ENCODE measurements at places on chromosomes 12 and 14.

DNA sequence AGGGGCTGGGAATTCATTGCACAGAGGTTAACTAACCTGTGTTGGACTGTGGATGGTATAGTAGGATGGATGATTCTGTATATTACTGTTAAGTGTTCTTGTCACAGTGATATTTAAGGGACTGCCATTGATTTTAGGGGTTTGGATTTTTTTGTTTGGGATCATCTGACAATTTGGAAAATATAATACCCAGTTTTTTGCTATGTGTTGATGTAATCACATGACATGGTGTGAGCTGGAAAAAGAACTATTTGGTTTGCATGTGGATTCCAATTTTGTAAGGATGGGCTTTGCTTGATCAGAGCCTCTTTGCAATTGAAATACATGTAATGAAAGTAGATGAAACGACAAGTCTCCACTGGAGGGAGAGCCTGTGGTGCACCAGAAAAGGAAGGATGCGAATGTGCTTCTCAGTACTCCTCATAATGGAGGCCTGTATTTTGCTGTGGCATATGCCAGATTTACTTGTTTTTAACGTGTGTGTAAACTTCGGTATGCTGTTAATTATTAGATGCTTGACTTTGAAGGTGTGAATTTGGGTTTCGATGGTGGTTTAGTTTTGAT, 2.7 kb downstream of the DYRK2 start:
- peak; percentile 14 for DNase-seq

- DNase-seq = no peak
These were observed 63.9 kb downstream of the AACS start for GRCh38 chr12:125129179-125129571.

DNA sequence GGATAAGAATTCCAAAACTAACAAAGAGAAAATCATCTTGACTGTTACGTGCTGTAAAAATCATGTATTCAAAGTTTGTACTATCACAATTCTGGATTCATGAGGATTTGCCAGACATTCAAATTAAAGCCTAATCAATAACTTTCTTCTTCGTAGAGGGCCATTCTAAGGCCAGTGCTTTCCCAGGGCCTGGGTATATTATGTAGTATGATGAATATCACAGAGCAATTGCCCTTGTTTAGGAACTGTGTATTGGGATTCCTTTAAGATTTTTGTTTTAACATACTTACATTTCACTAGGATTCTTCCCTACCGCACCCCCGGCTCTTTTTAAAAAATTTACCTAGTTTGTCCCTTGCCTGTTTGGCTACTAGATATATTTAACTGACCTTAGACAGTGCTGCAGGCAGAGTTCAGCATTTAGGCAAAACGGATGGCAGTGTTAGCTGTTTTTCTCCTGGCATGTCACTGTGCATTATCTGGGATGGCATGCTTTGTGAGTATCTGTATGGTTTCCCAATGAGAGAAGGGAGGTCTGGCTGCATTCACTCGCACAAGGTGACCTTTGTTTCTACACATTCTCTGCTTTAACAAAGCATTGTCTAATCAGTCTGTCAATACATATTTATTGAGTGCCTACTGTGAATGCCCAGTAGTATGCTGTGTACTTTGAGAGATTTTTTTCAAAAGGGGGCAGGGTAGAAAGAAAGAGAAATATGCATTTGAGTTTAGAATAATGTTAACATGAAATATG, 63.3 kb downstream of the ERC1 start:
- no peak for DNase-seq

DNA sequence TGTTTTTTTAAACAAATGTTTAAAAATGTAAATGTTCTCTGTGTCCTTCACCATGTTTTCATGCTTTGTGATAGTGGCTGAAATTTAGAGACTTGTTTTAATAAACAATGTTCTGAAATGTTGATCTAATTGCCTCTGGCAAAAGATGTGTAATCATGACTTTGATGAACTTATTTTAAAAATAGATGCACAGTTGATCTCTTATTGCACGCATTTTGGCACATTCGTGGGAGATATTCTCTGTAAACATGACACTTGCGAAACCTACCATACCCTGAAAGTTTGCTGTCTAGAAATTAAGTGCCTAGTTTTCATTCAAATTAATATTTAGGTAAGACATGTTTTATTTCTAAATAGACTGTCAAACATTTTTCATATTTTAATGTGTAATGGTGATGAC, 119.7 kb upstream of the DNM1L start:
- DNase-seq = no peak

DNA sequence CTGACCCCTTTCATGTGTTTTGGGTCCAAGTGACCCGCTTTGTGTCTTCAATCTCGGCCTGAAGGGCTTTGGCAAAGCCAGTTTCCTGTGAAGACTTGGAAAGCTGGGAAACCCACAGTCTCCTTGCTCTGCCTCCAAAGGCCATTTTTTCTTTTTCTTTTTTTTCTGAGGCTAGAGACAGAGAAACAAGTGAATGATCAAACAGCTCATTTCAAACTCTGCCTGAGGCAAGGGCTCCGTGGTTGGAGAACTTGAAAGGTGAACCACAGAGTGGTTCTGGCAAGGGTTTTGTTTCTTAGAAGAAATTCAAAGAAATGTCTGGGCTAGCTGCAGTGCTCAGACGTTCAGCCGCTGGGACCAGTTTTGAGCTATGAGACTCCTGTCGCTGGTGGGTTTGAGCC, 62.7 kb downstream of the ERH start:
- no peak for DNase-seq

DNA sequence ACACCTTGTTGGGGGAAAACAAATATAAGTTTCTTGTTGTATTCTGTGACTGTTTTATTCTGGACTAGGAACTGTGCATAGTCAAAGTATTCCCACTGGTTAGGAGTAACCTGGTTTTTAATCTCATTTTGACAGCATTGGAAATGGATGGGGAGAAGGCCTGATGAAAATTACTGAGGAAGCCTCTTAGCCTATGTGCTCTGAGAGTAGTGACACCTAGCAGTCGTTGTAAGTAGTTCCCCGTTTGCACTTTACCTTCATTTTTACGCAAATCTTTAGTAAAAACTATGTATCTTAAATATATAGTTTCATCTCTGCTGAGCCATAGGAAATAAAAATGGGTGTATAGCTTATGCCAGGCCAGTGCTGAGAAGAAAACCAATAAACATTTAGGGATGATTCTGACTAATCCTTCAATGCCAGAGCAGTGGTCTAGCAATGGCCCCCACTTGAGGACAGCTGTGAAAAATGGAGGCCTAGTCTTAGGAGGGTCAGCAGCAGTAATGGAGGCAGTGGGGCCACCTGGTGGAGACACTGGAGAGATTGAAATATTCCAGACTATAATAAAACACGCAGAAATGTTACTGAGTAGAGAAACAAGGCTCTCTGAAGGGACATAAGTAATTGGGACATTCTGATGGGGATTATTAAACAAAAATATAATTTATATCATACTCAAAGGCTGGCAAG, 133.2 kb upstream of the NOVA1 start:
- DNase-seq = no peak

- no peak for DNase-seq
These were observed 9.1 kb downstream of the HEATR5A start for GRCh38 chr14:31411218-31411727.

DNA sequence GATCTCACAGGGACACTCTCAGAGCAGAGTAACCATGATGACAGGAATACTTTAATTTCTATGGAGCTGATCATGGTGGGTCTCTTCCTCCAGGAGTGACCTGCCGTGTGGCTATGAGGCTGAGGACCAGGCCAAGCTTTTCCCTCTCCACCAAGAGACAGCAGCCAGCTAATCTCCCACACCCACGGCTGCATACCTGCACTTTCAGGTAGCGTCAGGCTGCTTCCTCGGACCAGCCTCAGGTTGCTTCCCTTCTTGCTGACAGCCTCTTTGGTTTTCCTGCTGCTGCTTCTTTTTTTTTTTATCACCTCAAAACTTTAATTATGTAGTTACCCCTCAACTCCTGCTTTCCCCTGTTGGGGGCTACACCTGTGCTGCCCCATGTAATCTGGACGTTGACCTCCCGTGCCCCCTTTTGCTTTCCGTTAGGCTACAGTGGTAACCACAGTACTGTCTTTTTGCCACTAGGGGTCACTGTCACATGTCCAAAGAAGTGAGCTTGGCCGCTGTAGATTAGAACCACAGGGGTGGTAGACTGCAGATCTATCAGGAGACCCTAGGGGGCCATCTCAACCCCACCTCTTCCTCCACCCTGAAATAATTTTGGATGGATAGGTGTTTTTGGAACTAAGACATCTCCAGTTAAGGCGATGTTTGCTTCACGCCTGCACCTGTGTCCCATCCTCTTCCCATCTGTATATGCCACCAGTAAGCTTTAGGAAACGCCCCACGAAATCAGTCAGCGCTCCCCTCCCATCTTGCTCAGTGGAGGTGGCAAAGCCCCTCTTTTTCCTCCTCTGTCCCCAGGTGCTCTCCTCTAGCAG, 7.8 kb upstream of the PIP4K2C start:
- DNase-seq = peak; percentile 60

GRCh38 chr12:120739031-120739762, 13.6 kb downstream of the ACADS start:
- DNase-seq = no peak

DNA sequence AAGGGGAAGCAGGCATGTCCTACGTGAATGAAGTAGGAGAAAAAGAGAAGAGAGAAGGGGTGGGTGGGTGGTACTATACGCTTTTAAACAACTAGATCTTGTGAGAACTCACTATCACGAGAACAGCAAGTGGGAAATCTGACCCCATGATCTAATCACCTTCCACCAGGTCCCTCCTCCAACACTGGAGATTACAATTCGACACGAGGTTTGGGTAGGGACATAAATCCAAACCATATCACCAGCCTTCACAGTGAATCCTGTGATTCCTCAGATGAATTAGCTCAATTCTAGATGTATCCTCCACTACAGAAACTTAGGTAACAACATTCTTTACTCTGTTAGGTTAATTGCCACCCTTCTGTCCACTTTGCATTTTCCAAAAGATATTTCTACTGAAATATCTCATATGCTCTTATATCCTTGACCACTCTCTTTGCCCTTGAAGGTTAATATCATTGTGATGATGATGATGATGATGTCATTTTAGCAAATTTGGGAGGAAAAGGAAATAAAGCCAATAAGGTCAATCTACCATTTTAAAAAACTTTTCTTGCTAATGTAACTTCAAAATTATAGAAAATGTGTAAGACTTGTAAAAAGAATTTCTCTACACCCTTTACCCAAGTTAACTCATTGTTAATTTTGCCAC, 23.2 kb upstream of the CCNT1 start:
- no peak for DNase-seq

- DNase-seq = no peak
These were observed 108.1 kb downstream of the ZFP36L1 start for GRCh38 chr14:68684466-68685418.

DNA sequence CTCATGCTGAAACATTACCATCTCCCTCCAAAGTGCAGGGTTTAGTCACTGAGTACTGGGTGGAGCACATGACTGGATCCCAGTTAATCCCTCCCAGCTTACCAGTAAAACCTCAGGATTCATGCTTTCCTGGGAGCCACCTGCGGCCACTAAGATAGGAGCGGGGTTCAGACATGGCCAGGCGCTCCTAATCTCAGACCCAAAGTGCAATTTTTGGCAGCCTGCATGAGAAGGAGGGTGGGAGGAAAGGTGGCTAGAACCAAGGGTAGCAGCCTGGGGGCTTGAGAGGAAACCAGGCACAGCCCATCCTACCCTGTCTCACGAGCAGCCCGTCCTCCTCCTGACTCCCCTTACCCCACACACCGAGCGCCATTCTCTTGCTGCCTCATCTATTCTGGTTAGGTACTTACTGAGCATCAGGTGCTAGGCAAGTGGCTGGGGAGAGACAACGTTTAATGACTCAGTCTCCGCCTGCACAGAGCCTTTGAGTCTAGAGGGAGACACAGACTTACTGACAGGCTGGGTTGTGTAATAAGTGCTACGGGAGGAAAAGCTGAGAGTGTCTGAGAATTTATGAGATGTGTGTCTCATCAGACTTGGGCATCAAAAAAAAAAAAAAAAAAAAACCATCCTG, 9.9 kb downstream of the GPRC5A start:
- no peak for DNase-seq

GRCh38 chr14:49977126-49977841, 84.4 kb downstream of the ARF6 start:
- DNase-seq = peak; percentile 11

DNA sequence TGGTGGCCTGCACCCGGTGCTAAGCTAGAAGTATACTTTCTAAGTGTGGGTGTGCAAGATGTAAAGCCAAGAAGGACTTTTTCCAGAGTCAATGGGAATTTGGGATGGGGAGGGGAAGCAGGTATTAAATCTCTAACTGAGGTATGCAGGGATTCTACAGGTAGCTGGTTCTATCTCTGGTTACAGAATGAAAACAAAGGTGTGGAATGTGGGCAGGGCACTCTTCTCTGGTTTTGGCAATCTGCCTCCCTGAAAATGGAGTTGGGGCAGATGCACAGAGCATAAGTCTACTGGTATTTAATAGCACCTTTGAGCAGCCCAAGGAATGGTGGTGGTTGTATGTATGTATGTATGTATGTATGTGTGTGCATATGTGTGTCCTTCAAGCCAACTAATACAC, 66.7 kb upstream of the PPP1R12A start:
- DNase-seq = no peak

DNA sequence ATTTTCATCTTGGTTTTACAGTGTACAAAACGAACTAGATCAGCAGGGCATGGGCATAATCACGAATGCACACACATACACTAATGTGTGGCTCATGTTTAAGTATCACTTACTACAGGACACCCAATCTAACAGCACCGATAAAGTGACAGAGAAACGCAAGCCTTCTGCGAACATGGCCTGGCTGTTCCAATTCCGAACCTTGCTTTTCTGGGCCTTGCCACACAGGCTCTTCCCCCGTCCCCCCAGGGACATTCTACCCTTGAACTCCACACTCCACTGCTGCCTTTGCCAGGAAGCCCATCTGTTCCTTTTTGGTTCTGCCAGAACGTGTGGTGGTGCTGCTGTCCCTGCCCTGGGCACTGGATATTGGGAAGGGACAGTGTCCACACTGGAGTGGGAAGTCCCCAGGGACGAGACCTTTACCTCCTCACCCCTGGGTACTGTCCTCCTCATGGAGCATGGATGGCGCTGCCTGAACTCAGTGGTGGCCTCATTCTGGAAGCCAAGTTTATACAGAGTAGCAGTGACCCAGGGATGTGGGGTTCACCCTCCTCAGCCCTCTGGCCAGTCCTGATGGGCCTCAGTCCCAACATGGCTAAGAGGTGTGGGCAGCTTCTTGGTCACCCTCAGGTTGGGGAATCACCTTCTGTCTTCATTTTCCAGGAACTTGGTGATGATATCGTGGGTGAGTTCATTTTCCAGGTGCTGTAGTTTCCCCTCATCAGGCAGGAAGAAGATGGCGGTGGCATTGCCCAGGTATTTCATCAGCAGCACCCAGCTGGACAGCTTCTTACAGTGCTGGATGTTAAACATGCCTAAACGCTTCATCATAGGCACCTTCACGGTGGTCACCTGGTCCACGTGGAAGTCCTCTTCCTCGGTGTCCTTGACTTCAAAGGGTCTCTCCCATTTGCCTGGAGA, 7.9 kb downstream of the SERPINA1 start:
- no peak for DNase-seq

Data from effector CD4-positive, alpha-beta T cell (primary cell).